ENCODE measurements at places on chromosomes 5 and 9. TPM values are rescaled to one million over a fixed set of nuclear protein-coding genes. Genes with fewer than 3 reads are reported as not detected.

The CYLC2 gene
- not detected for total RNA-seq

The PTGS1 gene
- 0.62 TPM for total RNA-seq

The FYB1 gene
- total RNA-seq = 74.1 TPM

The SLC12A7 gene
- 14.6 TPM for total RNA-seq

The KCNV2 gene
- not detected for total RNA-seq

The SLC6A18 gene
- not detected for total RNA-seq

The NMUR2 gene
- total RNA-seq = not detected

The C6 gene
- total RNA-seq = not detected

The CDKN2A gene
- total RNA-seq = 1.5 TPM

The PCDHGA5 gene
- 0.06 TPM for total RNA-seq

The CARD6 gene
- 2.3 TPM for total RNA-seq

The ESM1 gene
- total RNA-seq = not detected

The CAMSAP1 gene
- 19.9 TPM for total RNA-seq

The CNTNAP3 gene
- total RNA-seq = not detected

DNA sequence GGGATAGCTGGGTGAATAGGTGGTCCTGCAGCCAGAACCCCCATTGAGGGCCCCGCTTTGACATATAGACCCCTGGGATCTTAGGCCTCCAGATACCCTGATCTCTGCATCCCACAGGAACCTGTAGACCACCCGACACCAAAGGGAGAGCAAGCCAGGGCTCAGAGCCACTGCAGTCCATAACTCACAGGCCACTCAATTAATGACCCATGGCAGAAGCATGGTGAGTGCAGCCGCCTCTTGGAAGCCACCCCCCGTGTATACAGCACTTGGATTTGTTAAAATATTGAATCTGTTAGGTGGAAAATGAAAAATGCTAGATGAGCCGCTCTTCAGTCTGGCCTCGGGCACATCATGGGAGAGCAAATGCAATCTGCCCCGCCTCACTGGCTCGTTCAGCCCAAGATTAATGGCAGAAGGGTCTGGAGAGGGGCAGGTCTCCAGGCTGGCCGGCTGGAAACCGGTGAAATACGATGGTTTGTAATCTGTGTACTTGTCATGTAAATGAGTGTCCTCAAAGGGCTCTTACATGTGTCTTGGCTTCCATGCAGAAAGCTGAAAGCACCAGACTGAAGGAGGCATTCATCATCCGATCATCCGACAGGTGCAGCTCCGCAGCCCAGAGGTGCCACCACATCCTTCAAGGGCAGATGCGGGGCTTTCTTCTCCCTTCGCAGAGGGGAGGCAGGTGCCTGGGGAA is 111.3 kb downstream of the OLFM1 start:
- DNase-seq = no peak

DNA sequence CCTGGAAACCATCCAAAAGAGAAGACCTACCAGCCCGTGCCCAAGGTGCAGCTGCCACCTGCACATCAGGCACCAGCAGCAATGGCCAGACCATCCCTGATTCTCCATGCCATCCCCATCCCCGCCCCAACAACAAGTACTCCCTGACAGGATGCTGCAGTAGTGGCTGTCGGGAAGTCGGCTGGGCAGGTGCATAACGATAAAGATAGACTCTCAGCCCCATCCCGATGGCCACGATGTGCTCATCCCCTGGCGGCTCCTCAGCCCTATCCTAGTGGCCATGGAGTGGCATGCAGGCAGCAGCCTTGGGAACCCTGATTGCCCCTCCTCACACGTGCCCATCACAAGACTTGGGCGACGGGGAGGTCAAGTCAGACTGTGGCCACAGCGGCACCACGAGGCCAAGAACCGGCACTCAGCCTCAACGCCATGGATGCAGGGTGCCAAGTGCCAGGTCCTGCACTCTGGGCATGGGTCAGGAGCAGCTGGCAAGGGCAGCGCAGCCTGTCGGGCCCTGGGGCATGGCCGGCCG is 368.8 kb upstream of the SPATA31A5 start:
- no peak for DNase-seq

DNA sequence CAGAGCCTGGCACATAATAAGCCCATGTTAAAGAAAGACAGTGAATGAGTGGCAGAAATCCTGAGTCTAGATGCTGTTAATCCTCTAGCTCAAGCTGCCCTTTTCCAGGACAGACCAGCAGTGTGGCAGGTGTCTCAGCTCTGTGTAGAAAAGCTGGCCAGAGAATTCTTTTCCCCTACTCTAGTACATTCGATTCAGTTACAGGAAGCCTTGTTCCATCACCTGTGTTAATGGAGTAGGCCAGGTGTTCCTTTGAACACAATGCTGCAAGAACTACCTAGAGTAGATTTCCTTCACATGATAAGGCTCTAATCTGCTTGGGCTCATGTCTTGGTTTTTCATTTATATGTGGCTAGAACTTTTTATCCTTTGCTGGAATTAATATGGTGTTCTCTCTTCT is 52.5 kb downstream of the NUP214 start:
- no peak for DNase-seq

GRCh38 chr5:103847060-103847459 is 284.5 kb upstream of the NUDT12 start:
- no peak for DNase-seq

DNA sequence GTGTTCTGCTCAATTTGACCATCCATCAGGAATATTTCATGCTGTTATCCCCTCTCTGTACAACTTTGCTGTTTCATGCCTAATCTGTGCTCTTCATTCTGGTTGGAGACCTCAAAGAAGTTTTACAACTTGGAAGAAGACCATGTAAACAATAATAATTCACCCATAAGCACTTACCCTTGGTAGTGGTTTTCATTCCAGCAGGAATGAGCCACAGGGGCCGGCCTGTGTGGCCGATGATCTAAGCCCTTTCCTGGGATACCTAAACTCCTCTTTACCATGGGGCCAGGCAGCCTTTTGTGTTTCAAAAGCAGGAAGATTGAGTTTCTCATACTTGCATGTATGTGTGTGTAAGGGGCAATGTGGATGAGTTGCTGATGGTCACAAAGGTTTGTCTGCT is 165.0 kb downstream of the FGF1 start:
- DNase-seq = no peak

- DNase-seq = no peak
Observed at GRCh38 chr9:113631137-113631765, 167.7 kb downstream of the RGS3 start.

DNA sequence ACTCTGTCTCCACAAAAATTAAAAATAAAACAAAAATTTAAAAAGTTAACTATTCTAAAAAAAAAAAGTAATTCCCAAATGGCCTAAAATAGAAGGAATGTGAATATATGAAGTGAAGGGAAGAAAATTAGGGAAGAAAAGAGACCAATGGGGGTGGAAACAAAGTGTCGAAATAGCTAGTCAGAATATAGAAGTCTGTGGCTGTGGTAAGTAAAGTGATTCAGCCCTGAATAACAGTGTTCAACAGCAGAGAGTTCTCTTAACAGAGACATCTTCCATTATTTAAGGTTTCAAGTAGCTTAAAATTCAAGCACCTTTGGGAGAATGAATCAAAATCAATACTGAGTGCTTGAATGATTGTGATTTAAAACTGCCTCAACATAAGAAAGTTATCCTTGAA is 51.7 kb downstream of the LPAR1 start:
- no peak for DNase-seq

- DNase-seq = no peak
Observed at GRCh38 chr5:105263515-105263914, 1700.9 kb upstream of the NUDT12 start.

GRCh38 chr9:34338665-34339385 is 9.5 kb downstream of the NUDT2 start:
- DNase-seq = no peak

DNA sequence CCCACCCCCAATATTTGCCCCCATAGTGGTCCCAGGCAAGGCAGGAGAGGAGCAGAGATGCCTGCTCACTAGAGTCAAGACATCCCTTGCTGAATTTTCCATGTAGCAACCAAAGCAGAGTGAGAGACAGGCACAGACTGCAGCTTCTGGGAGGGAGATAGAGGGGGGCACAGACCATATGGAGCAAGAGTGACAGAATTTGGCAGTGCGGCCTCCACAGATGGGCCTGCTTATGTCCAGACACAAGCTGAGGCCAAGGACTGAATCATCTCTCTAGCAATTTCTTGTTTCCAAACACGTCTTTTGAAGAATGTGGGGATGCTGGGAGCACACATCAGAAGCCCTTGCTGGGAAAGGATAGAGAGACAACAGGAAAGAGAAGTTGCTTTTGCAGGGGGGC is 53.0 kb upstream of the ALDH1B1 start:
- DNase-seq = no peak

GRCh38 chr5:6766604-6767093 is 53.4 kb downstream of the TENT4A start:
- peak; percentile 48 for DNase-seq

DNA sequence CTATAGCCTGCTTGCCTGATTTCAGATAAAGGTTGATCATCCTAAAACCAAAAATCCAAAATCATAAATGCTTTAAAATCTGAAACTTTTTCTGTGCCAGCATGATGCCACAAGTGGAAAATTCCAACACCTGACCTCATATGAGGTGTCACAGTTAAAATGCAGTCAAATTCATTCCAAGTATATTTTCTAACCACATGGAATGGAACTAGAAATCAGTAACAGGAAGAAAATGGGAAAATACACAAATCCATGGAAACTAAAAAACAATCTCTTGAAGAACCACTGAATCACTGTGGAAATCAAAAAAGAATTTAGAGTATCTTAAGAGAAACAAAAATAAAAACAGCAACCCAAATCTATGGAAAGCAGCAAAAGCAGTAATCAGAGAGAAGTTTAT is 297.5 kb upstream of the COX7C start:
- no peak for DNase-seq

DNA sequence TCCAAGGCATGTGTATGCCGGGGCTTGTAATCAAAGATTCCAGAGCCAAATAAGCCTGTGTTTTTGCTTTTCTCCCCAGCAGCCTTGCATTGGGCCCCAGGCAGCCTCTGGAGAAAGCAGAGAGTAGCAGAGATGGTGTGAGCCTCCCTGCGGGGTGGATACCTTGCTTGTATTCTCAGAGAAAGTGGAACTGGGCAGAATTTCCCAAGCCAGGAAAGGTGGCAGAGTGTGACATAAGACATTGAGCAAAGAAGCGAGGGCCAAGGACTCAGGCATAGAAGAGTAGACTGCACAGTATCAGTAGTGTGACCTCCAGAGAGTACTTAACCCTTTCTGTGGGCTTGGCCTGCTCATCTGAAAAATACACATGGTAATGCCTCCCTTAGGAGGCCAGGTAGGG is 1.6 kb upstream of the GSN start:
- no peak for DNase-seq

All from activated naive CD8-positive, alpha-beta T cell treated with anti-CD3 and anti-CD28 coated beads for 36 hours (primary cell).